Peyer's patch (tissue), 4 donors: ENCODE measurements at places on chromosomes 3 and 15. TPM values are rescaled to one million over a fixed set of nuclear protein-coding genes. Genes with fewer than 3 reads are reported as not detected.

Gene CTXN2
- total RNA-seq = not detected

Gene LARP6
- total RNA-seq = 23.9 TPM

Gene BNC1
- not detected for total RNA-seq

- H3K4me1 ChIP-seq = no peaks in the 10 kb centered on the region
- no peak overlapping the region for H3K4me3 ChIP-seq
- no peak overlapping the region for H3K27ac ChIP-seq
- DNase-seq = no peak
- H3K36me3 ChIP-seq = no peaks in the 10 kb centered on the region
Observed at GRCh38 chr3:31450345-31450744, 82.4 kb upstream of the STT3B start.
